ENCODE measurements at places on chromosomes 5 and 9.

DNA sequence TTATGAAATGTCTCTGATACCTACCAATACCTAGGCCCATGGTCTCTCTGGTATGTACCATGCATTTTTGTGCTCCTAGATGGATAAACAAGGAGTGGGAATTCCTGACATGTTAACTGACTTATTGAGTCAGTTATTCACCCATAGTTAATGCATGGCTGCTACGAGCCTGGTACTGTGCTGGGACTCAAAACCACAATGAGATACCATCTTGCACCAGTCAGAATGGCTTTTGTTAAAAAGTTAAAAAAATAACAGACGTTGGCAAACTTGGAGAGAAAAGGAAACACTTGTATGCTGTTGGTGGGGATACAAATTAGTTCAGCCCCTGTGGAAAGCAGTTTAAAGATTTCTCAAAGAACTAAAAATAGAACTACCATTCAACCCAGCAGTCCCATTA is 293.8 kb downstream of the OSTF1 start:
- DNase-seq, result no peak

DNA sequence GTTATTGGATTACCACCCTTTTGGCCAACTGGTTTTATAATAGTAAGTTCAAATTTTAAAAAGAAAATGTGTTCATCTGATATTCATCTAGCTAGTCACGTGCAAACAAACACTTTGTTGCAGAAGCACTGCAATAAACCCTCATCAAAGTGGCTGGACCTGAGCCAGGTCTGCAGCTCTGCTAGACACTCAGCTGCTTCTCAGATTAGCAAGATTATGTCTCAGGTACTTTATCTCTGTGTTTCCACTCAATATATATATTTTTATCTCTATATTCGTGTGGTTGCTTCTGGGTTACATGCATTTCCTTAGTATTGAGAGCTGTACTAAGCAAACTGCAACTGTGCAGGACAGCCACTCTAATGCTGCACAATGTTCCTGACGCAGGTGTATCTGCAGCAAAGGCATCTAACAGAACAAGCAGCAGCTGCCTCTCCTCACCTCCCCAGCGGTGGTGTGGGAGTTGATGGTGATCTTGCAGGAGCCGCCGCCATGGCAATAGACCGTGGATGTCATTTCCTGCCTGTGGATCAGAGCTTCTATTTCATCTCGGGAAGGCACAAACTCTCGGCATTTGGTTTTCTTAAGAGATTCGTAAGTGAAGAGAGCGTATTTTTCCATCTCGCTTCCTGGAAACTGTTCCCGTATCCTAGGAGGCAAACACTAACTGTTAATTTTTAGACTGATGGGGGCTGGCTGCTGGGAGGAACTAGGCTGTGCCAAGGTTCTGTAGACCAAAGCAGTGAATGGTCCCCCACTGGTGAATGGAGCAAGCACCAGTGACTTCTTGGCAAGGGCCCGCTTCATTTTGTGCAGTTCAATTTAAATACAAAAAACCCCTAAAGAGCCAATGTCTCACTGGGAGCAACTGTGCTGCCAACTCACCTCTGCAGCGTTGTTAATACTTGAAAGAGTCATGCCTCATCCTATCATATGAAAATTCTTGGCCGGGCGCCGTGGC is 56.7 kb upstream of the RETREG1 start:
- DNase-seq, result no peak

DNA sequence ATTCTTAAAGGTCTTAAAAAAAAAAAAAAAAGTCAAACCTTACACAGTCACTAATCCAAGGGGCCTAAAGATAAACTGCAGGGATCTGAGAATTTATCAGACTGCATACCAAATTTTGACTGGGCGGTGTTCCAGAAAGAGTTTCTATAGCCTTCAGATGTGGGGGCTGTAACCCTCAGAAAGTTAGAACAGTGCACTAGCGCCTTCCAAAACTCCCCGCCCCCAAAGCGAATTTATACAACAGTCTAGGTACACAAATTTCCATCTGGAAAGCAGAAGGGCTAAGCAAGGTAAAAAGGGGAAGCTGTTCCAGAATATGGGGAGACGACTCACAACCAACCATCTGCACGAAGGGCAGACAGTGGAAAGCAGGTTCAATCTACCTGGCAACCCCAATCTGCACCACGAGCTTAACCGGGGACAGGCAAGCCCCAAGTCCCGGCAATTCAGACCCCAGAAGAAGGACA is 813 bp downstream of the ERMP1 start:
- peak; percentile 6 for DNase-seq

DNA sequence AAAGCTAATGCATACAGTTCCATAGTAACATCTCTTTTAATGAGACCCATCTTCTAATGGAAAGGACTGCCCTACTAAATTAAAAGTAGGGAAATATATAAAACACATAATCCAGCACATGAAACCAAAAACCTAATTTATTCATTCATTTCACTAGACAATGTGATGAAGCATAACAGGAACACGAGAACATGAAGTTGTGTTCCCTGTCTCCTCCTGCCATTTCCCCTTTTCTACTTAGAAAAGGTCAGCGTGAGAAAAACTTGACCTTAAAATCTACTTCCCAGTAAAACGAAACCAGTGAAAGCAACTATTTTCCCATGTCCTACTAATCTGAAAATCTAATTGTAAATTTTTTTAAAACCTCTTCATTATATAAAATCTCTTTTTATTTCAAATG is 847.5 kb downstream of the TLE1 start:
- no peak for DNase-seq

GRCh38 chr5:133794771-133795415 is 173.5 kb downstream of the C5orf15 start:
- no peak for DNase-seq

DNA sequence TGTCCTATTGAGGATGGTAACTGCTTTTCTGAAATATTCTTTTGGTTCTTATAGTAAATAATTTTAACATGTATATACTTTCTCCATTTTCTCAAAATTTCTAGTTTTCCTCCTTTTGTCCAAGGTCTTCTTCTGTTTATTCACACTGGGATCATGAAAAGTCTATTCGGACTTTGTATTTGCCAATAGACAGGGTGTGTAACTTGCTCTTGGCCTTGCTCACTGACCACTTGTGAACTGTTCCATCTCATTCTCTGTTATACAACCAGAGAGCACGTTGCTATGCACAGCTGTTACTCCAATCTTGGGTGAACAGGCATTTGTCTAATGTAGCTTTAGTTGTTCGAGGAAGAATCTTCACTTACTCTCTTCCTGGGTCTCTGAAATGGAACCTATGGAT is 388.9 kb downstream of the SH3GL2 start:
- DNase-seq, result no peak

DNA sequence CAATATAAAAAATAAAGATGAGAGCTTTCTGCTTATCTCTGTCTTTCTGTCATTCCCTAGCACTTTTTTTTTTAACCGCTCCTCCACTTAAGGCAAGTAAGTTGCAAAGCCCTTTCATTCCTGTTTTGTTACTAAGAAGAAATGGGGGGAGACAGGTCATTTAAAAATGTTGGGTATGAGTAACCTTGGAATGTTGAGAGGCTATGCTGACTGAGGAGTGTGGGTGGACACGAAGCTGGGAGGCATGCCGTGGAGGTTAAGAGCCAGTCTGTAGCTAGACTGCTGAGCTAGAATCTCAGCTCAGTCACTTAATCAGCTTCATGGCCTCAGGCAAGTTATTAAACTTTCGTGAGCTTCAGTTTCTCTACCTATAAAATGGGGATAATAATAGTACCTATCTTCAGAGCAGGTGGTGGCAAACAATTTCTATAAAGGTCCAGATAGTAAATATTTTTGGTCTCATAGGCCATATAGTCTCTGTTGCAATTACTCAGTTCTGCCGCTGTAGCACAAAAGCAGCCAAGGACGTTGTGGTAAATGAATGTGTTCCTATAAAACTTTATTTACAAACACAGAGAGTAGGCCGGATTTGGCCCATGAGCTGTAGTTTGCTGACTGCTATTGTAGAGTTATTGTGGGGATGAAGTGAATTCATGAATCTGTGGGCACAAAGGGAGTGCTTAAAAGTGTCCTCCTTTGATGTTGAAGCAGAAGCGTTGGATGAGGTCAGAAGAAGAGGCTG is 220.0 kb downstream of the GABBR2 start:
- DNase-seq, result no peak
